Foreskin keratinocyte (primary cell): ENCODE measurements at places on chromosomes 1 and 21. TPM values are rescaled to one million over a fixed set of nuclear protein-coding genes. Genes with fewer than 3 reads are reported as not detected.

DNA sequence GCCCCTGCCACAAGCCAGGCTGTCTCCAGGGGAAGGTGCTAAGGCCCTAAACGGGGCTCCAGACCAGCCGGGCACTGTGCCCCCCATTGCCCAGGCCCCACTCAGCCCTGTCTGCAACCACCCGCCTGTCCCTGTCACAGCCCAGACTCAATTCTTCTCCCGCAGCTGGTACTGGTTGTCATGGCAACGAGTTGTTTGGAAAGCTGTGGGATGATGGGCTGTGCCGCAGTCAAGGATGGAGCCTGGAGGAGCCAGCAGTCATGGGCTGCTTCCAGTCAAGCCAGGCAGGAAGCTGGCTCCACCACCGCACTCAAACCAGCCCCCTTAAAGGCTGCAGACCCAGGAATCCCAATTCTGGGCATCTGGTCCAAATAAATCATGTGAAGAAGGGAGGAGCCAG, 4.2 kb downstream of the SPOCD1 start:
- no peak for DNase-seq

- DNase-seq: no peak
These were observed 62.8 kb downstream of the DYRK1A start for GRCh38 chr21:37429356-37429755.

DNA sequence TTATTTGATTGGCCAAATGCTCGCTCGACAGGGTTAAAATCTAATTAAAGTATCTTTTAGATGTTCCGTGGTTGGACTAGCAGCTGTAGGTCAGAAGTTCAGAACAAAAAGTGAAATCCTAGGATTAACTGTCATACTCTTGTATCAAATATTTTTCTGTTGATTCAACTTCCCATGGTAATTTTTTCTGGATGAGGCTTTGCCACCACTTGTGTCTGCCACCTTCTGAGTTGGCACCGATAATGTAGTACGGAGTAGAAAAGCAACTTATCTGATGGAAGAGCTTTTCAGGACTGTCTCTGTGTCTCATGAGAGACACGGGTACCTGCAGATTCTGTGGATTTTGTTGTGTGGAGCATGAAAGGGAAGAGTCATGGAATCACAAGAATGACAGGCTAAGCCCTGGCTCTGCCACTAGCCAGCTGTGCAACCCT, 44.6 kb upstream of the CNN3 start:
- DNase-seq: no peak

GRCh38 chr1:171869097-171869496, 27.8 kb downstream of the DNM3 start:
- no peak for DNase-seq

- DNase-seq: no peak
These were observed 81.1 kb upstream of the GPR88 start for GRCh38 chr1:100456880-100457279.

- no peak for DNase-seq
These were observed 13.5 kb downstream of the ZBTB18 start for GRCh38 chr1:244064621-244065020.

DNA sequence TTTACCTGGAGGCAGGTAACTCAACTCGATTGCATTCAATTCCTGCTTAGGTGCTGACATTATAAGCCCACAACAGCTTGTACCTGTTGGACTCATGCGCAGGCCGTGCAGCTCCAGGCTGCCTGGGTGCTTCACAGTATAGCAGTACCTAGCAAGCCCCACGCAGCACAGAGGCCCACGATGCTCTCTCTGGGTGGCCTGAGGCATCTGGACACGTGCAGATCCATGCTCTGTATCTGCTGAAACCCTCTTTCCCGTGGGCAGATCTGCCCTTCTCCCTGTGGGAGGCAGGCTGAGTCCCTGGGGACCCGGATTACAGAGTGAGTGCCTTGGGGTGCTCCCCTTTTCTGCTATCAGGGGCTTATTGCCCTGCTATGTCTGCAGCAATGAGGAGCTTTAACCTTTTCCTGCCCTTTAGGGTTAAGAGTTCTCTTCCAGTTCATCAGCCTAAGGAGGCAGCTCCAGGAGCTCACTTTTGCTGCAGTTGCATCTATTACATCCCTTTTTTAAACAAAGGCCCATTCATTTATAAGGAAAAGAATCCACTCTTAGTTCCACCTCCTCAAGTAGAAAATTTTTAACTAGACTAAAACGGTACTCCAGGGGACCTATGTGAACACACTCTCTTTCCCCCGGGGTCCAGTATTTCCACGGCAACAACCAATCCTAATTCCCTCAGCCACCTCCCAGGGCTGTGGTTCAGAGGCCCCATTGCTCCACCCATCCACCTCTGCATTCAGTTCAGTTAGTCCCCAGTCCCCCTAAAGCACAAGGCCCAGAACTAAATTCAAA, 19.3 kb downstream of the ITPKB start:
- DNase-seq: no peak

DNA sequence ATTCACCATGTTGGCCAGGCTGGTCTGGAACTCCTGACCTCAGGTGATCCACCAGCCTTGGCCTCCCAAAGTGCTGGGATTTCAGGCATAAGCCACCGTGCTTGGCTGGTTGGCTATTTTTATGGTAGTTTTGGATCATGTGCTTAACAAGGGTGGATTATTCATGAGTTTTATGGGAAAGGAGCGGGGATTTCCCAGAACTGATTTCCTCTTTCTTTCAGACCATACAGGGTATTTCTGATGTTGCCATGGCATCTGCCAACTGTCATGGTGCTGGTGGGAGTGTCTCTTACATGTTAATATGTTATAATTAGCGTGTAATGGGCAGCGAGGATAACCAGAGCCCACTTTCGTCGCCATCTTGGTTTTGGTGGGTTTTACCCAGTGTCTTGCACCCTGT, 3.2 kb downstream of the TRPM2 start:
- no peak for DNase-seq

DNA sequence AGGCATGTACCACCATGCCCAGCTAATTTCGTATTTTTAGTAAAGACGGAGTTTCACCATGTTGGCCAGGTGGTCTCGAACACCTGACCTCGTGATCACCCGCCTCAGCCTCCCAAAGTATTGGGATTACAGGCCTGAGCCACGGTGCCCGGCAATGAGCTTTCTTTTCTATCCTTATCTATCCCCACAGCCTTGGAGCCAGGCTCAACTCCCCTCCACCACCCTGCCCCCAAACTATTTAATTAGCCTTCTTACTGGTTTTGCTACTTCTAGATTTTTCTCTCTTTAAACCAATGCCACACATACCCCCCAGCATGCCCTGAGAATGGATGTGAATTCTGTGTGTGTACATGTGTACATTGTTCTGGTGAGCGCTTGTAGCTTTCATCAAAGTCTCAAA, 5.7 kb upstream of the VANGL2 start:
- DNase-seq: no peak

- DNase-seq: no peak
These were observed 116.9 kb downstream of the DUSP10 start for GRCh38 chr1:221625026-221625425.

GRCh38 chr1:227795732-227796131, 19.7 kb upstream of the PRSS38 start:
- no peak for DNase-seq

GRCh38 chr1:248243204-248243603, 12.0 kb downstream of the OR2M4 start:
- peak; percentile 1 for DNase-seq

DNA sequence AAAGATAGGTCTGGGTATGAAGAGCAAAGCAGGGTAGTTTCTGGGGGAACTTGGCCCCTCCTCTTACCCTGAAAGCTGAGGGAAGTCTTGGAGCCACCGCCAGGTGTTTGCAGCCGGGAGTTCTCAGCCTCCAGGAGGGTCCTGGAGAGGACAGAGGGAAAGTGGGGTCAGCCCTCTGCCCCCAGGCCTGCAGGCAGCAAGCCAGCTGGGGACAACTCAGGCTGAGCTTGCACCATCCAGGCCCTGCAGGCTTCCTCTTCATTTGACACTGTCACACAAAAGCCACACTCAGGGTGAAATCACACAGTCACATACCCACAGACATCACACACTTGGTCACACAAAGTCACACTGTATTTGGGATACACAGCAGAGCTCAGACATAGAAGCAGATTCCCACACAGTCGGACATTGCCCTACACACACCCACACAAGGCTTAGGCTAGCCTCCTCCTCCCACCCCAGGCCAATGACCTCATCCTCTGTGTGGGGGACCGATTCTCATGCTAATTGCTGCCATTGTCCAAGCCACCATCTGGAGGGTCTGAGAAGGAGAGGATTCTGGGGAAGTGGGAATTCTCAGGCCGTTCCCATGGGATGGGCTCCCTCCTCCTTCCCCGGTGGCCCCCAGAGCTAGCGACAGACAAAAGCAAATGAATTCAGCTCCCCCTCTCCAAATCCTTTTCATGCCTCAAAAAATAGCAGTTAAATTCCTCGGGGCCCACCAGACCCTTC, 3.7 kb downstream of the NES start:
- DNase-seq: no peak

DNA sequence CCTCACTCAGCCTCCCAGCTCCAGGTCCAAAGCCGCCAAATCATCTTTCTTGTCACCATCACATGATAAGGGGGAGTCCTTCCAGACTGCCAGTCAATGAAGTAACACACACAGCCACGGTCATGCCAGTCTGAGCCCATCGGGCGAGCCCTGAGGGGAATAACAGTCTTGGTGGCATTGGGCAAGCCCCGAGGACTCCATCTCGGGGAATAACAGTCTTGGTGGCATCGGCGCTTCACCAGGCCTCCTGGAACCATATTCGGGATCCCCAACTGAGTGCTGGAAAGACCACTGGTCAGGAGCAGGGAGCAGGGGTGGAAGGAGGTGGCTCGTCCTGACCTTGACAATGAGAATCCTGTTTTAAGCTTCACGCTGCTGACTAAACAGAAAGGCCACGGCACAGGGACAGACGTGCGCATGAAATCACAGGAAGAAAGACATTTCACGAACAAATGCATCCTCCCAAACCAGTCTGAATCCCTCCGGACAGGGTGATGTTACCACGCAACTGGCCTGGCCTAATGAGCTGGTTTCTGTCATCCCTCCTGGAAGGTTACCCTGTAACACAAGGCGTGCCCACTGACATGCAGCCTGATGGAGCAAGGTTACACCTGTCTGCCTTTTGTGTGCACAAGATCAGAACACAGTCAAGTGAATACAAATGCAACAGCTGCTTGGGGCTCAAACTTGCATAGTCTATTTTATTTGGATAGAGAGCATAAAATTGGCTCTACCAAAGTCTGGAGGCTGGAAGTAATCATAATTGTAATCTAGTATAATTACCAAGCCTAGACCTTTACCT, 517.4 kb downstream of the KIF26B start:
- DNase-seq: no peak

GRCh38 chr1:155002464-155003226, at the start of gene ZBTB7B:
Gene ZBTB7B (plus strand): TSS chr1:155002802. CDS start chr1:155014661, 11,859 bp downstream.
- DNase-seq: no peak

FALEC gene
- total RNA-seq: not detected in 2 replicates

NRIP1 gene
- total RNA-seq: 28.4 and 41.9 TPM in 2 replicates

DEPDC1 gene
- total RNA-seq: 23.3 and 30.2 TPM in 2 replicates

SEMA6C gene
- 0.99 and 1.2 TPM in 2 replicates for total RNA-seq

CLIC4 gene
- 107 and 159 TPM in 2 replicates for total RNA-seq

TMEM269 gene
- not detected in 2 replicates for total RNA-seq

OR2T11 gene
- not detected in 2 replicates for total RNA-seq

MARCKSL1 gene
- 14.6 and 26.4 TPM in 2 replicates for total RNA-seq

NID1 gene
- 8.5 and 17.5 TPM in 2 replicates for total RNA-seq
